NCI-H460 (cell line): ENCODE measurements at places on chromosomes 11 and 22.

DNA sequence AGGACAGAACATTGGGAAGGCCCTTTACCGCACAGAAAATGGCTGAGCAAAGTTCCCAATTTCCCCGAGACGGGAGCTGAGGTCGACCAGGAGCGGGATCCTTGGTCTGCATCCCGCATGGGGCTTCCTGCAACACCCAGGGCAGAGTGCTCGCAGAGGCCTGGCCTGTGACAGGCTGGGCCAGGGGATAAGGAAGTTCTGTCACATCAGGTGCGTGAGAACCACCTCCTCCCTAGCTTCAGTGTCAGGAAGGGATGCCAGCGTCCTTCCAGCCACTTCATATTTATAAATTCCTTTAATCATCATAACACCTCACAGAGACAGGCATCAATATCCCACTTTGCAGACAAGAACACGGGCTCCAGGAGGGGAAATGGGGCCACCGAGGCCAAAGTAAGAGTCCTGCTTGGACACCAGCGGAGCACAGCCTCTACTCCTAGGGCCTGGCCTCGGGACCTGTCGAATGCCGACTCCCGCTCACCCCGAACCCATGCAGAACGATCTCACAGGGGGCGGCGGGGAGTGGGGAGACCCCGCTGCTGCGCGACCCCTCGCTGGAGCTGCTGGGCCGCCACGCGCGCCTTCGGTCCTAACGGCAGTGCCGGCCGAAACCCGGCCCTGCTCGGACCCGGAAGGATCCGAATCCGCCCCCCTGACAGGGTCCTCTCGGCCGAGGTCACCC, 532 bp downstream of the BET1L start:
- no peak for DNase-seq

DNA sequence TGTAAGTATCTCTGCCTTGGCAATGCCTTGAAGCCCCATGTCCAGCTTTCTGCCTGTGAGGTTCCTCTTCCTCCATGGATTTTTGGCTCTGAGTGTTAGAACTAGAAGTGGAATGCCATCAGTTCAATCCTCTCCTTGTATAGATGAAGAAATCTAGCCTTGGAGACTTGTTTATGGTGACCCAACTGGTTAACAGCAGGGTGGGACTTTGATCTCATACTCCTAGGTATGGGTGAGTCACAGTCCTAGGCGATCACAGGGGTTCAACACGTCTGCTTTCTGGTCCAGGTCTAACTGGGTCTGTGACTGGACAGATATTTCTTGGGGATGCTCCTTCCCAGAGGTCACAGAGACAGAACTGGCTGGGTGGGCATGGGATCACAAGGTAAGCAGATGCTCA, 9.2 kb upstream of the MTFP1 start:
- no peak for DNase-seq

- DNase-seq: no peak
Measured at GRCh38 chr11:33463059-33463458, 205.9 kb downstream of the HIPK3 start.

- DNase-seq: no peak
Measured at GRCh38 chr22:20562607-20563465, 55.4 kb downstream of the MED15 start.

GRCh38 chr11:22702031-22702430, 35.6 kb downstream of the GAS2 start:
- DNase-seq: no peak

DNA sequence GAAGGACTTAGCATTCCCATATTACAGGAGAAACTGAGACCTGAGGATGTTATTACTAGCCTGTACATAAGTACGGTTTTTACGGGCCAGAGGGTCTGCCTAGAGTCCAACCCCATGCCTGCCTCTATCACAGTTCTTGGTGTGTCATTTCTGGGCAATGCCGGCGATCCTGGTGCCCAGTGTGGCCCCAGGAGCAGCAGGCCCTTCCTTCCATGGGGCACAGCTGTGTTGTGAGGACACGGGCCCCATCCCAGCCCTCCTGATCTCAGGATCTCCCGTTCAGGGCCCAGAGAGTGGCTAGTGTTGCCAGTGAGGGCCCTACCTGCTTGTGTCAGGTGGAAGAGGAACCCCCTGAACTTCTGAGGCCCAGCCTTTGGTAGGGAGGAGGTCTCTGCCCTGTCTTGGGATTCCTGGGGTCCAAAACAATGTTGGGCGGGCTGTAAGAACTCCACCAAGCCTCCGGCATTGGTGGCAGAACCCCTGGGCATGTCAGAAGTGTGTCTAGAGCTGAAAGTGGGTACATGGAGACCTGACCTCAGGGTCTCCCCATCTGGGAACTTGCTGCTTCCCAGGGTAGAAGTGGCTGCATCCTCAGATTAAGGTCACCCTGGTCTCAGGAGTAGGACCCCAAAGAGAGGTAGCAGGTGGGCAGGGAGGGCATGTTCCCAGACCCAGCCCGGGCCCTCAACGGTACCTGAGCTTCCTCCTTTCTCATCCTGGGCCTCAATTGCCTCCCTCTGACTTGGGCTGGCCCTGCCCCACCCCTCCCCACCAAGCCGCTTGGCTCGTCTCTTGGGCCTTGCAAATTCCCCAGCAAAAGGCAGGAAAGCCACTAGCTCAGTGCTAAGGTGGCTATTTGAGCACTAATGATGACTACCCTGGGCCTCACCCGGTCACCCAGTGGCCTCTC, 74.6 kb upstream of the KCNQ1OT1 start:
- DNase-seq: no peak

DNA sequence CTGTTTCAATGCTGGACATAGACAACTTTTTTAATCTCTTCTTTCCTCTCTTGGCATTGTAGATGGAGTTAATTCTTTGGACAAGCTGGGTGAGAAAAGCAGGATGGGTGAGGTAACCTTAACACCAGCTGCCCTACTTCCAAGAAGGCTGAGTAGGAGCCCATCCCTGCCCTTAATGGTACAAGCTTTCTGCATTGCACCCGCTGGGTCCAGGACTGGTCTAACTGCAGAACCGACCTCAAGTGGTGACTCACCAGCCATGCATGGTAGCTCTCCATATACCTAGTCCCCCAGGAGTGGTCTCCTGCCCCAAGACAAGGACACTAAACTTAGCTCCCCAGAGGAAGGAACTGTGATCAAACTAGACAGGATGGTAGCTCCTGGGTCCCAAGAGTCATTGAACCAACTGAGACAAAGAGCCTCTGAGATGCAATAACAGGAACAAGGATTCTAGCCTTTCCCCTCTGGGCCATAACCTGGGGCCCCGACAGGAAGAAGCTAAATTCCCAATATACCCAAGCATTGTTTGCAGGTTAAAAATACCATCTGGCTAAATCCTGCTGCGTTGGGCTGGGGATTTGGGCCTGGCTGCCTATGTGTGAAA, 32.1 kb downstream of the RPL27A start:
- no peak for DNase-seq

DNA sequence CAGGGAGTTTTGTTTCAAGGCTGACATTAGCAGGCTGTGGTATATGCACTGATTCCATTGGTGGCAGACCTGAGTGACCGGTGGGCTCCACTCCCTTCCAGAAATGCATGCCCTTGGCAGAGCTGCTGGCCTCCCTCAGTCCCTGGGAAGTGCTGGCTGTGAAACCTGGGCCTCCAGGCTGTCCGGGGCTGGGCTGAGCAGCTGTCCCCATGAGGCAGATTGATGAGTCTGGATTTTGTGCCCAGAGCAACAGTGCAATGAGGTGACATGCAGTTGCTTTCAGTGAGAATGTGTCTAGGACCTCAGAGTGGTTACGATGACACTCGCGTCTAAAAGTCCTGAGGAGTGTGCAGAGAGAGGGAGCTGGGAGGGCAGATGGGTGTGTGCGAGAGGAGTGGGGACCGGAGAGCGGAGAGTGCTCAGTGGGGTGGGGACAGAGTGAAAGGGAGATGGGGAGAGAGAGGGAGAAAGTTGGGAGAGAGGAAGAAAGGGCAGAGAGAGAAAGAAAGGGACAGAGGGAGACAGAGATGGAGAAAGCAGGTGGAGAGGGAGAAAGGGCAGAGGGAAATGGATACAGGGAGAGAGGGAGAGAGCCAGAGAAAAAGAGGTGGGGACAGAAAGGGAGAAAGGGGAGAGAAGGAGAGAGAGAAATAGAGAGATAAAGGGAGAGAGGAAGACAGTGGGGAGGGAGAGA, 978.3 kb downstream of the BRD1 start:
- DNase-seq: no peak

DNA sequence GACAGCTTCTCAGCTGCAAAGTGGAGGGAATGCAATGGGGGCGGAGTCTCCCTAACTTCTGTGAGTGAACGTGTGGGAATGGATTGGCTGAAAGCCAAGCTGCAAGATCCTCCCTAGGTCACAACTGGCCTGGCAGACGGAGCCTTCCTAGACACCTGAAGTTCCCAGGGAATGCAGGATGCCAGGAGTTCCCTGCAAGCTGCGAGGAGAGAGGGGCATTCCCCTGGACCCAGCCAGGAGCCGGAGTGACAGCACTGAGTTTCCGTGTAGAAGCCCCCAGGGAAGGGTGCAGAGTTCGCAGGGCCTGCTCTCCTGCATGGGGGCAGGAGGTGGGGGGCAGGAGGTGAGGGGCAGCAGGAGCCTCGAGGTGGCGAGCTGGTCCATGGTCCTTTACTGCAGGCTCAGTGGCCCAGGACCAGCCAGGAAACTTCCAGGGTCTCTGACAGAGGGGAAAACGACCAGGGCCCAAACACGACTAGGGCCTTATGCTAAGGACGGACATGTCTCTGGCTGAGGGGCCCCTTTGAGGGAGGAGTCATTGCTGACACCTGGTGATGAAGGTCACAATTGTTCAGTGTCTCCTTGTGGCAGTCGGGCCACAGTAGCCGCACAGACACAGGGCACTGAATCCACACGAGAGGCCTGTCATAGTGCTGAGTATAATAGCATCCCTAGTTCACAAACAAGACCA, 141.4 kb downstream of the FBXO7 start:
- no peak for DNase-seq

GRCh38 chr11:12581923-12582322, 92.3 kb upstream of the TEAD1 start:
- DNase-seq: no peak

GRCh38 chr11:97622795-97623194, 1233.0 kb downstream of the JRKL start:
- no peak for DNase-seq

- no peak for DNase-seq
Measured at GRCh38 chr11:124276081-124276480, 19.9 kb downstream of the OR8G5 start.

DNA sequence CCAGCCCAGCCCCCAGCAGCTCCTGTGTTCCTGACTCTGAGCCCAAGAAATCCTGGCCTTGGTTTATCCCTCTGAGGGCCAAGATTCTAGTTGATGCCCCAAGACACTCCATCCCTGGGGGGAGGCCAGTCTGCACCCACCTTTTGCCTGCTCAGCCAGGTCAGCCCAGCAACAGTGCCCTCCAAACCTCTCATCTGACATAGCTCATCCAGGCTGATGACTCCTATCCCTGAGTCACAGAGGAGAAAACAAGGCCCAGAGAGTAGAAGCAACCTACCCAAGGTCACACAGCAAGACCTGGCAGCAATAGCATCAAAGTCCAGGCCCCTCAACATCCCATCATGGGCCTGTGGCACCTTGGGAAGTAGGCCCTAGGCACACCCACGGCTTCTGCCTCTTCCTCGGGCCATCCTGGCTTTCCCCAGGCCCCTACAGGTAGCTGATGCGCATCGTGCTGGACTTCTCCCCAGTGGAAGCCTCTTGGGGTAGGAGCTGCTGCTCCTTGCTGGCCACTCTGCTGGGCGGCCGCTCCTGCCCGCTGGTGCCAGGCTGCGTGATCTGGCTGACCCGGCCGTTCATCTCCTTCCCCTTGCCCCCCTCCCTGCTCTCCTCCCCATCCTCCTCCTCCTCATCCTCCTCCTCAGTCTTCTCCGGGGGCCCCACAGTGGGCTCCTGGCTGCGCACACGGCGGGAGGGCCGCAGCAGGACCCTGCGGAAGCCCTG, 6.0 kb downstream of the SSTR3 start:
- DNase-seq: no peak

GRCh38 chr11:69889400-69890318, 70.4 kb upstream of the FGF3 start:
- no peak for DNase-seq

DNA sequence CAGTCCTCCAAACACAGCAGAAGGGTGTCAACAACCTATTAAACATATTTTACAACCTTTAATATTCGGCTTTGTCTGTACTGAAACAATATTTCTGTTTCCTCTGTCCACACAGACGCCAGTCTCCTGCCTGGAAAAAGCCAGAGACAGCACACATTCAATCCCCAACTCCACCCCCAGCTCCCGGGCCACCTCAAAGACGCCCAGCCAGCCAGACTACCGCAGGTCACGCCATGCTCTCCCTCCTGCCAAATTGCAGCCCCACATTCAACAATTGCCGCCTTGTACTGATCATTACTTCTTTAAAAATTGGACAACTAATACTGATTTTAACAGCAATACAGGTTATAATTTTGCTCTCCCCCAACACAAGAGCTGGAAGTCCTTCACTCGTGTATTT, 1.2 kb downstream of the SERGEF start:
- no peak for DNase-seq

GRCh38 chr11:26093206-26093605, 238.7 kb upstream of the ANO3 start:
- no peak for DNase-seq

GRCh38 chr11:117146521-117146920, 2.4 kb downstream of the PAFAH1B2 start:
- DNase-seq: no peak

- no peak for DNase-seq
Measured at GRCh38 chr11:5691964-5692361, 2.4 kb downstream of the TRIM22 start.

GRCh38 chr22:47191671-47192650, 429.5 kb downstream of the TBC1D22A start:
- no peak for DNase-seq

DNA sequence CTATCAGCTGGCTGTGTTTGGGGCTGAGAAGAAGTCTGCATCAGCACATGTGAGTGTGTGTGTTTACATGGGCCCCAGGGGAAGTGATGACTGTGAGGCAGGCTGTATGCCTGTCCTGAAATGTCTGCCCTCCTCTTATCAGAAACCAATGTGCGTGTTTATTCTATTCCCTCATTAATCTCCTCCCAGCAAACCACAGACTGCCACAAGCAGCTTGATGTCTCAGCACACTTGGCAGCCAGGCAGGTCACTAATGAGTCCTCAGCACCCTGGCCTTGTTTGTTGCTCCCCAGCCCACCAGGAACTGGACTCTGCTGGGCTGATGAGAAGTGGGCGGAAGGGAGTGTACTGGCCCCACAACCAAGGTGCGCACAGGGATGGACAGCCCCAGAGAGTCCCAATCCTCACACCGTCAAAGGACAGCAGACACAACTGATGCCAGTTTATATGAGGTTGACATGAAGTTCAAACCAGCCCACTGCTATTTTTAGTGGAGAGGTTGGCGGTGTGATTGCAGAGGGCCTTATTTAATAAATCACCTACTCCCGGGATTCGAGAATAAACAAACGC, 225.8 kb downstream of the ETS1 start:
- DNase-seq: no peak

GRCh38 chr11:122893131-122893530, 10.6 kb downstream of the JHY start:
- DNase-seq: no peak
